ENCODE measurements at places on chromosomes 6 and 20.

DNA sequence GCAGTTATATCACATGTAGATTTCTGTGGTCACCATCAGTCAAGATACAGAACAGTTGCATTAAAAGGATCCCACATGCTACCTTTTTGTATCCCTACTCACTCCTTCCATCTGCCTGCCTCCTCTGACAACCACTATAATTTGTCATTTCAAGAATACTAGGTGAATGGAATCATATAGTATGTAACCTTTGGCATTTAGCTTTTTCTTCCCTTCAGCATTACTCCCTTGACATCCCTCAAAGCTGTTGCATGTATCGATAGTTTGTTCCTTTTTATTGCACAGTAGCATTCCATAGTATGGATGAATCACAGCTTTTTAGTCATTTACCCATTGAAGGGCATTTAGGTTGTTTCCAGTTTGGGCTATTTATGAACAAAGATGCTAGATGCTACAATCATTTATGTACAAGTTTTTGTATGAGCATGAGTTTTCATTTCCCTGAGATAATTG is 26.1 kb downstream of the NCOA7 start:
- DNase-seq = no peak

DNA sequence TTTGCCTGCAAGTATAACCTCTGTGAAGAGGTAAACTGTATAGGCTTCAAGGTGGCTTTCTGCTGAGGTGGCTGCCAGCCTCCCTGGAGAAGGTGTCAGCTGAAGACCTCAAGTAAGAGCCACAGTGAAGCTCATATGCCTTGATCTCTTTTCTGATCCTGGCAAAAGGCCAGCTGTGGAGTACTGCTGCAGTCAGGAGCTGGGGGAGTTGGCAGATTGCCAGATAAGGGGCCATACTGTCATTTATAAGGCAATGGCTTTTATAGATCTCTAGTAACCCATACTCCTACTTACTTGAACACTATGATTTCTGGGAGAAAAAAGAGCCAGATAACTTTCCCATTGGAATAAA is 8.8 kb upstream of the CEP85L start:
- DNase-seq = peak; percentile 34

DNA sequence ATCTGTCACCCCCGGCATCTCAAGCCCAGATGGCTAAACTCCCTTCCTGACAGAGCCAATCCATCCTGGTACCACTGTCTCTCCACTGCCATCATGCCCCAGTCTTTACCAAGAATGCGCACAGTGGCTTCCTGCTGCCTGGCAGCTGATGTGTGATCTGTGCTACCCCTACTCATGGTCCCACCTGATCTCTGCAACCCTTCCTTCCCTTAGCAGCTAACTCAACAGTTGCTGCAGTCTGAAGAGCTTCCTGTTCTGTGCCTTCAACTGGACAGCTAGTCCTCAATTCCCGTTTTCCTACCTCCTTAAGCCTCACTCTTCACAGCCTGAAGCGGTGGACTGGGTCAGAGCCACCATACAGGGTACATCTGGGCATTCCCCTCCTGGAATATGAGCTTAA is 7.6 kb upstream of the FAM83C start:
- DNase-seq = no peak

DNA sequence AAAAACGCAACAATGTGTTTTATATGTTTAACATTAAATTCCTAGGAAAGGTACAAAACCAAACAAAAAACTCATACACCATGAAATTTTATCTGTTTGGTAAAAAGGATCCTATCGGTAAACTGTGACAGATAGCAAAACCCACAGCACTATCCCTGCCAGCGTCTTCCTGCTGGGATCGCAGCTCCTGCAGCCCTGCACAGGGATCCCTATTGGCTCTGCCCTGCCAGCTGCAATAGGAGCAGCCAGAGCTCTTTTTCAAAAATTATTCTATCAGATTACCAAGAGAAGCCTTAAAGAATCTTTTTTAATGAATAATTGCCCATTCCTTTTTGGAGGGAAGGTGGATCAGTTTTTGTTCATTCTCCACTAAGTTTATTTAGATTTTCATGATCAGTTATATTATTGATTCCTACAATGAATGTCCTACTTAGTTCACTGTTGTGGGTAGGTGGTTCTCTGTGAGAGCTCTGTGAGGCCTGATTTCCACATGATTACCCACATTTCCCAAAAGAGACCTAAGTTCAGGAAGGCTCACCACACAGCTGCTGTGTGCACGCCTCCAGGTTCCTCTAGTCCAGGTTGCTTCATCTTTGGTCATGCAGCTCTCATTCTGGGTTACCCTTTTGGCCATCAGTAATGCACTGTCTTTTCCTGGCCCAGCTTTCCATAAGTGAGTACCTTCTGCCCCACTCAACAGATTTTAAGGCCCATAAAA is 293.8 kb downstream of the FRK start:
- peak; percentile 85 for DNase-seq

DNA sequence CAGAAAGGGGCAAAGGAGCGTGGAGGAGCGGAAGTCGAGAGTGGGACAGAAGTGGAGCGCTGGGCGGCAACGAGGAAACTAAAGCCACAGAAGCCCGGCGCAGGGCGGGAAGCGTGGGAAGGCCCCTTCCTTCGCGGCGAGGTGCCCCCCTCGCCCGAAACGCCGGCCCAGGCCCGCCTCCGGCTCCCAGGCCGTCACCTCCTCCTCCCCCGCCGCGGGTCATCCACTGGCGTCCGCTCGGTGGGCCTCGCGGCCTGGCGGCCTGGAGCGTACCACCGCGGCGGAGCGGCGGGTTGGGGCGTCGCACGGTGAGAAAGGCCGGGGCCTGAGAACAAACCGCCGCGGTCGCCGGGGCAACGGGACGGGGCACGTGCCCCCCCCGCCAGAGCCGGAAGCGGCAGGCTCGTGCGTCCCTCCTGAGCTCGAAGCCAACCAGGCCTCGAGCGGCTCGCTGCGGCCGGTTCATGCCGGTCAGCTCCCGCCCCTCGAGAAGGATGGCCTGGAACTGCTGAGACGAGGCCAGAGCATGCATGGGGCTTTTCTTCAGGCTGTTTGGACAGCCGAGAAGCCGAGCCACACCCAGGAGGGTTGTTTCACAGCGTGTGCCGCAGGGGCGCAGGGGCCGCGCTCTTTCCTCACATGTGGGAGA is at the start of gene TCP11:
TCP11 (minus strand) TSS at position 333 of the 649 bp plus-strand sequence. CDS start 469 bp downstream, outside the sequence.
- DNase-seq = no peak

- peak; percentile 29 for DNase-seq
These were observed 23.0 kb upstream of the CD24 start for GRCh38 chr6:106997392-106998158.

- DNase-seq = no peak
These were observed 42.5 kb upstream of the ADGRF1 start for GRCh38 chr6:47084610-47085009.

- no peak for DNase-seq
These were observed 5.5 kb upstream of the CHRNA4 start for GRCh38 chr20:63366390-63367365.

- DNase-seq = no peak
These were observed 51.0 kb downstream of the OR2B6 start for GRCh38 chr6:28008053-28008452.

DNA sequence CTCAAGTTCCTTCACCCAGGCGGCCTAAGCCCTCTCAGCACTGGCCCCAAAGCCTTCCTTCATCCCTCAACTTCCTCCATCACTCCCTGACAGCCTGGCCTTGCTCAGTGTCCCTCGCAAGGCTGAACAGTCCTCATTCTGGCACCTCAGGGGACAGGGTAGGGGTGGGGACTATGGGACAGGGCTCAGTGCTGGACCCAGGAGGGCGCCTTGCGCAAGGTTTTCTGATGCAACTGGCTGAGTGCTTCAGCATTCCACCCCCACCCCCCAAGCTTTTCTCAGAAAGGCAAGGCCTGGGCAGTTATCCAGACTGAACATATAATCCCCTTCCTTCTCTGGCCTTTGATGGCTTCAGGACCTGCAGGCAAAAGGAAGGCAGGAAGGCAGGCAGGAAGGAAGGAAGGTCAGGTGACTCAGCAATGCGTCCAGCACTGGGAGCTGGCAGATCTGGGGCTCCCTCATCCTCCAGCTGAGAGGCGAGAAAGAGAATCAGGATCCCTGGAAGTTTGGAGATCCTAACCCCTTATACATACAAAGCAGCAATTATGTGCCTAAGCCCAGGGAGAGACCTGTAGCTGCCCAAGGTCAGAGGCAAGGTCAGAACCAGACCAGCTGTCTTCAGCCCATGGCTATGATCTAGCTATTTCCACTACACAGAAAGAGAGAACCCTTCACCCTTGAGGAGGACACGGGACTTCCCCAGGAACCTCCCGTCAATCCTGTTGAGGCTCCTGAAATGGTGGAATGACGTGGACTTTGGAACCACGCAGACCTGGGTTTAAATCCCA is 8.6 kb upstream of the TRIB3 start:
- no peak for DNase-seq

DNA sequence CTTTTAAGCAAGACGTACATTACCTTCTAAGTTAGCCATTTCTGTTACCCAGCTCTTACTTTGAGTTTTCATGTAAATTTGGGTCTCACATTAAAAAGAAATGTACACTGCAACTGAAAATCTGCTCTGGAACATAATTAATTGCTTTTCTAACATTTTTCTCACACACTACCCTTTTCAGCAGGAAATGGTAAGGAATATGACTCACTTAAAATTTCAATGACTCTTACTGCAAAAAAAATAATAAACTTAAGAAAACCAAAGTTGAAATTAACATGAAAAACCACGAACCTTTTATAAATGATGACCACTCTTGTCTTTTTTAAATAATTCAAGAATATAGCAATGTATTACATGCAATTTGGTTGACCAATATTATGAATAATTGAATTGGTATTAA is 1.3 kb downstream of the CGA start:
- no peak for DNase-seq

DNA sequence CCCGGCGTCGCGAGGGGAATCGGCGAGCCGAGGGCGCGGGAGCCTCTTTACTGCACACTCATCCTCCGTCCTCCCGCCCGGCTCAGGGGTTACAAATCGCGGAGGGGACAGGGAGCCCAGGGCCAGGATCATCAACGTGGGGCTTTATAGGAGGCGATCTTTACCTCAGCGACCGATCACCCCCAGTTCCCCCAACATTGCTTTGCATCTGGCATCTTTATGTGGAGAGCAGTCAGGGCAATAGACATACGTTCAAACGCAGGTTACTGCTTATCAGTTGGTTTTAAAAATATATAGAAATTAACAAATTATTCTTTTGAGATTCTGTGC is 634 bp downstream of the HSF2 start:
- no peak for DNase-seq

GRCh38 chr20:46636514-46636913 is 14.7 kb downstream of the SLC13A3 start:
- no peak for DNase-seq

- DNase-seq = no peak
These were observed 69.3 kb downstream of the EYA2 start for GRCh38 chr20:46963758-46964617.

GRCh38 chr6:27814665-27815424 is 97.4 kb downstream of the OR2B2 start:
- peak; percentile 93 for DNase-seq

DNA sequence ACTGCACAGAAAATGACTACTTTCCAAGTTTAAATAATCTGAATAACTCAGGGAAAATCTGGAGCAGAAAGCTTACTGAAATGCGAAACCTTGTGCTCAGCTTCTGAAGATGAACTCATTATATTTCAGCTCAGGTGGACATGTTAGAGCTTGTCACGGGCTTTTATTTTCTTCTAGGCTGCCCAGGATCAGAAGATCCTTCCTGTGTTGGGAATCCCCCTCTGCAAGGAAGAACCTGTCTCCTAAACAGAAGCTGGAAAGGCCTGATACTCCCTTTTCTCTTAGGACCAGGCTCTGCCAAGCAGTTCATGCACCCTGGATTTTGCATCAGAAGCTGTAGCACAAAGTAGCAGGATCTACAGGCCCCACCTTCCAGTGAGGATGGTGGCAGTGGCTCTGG is 5.1 kb upstream of the SLC2A12 start:
- no peak for DNase-seq

All from NCI-H526 (cell line).